SHP77 treated with DMSO at 0.1 percent for 48 hours (cell line): ENCODE measurements at places on chromosomes 6 and 20.
A peak's percentile ranks its signal among the peaks of the same experiment; 100 is the strongest.

DNA sequence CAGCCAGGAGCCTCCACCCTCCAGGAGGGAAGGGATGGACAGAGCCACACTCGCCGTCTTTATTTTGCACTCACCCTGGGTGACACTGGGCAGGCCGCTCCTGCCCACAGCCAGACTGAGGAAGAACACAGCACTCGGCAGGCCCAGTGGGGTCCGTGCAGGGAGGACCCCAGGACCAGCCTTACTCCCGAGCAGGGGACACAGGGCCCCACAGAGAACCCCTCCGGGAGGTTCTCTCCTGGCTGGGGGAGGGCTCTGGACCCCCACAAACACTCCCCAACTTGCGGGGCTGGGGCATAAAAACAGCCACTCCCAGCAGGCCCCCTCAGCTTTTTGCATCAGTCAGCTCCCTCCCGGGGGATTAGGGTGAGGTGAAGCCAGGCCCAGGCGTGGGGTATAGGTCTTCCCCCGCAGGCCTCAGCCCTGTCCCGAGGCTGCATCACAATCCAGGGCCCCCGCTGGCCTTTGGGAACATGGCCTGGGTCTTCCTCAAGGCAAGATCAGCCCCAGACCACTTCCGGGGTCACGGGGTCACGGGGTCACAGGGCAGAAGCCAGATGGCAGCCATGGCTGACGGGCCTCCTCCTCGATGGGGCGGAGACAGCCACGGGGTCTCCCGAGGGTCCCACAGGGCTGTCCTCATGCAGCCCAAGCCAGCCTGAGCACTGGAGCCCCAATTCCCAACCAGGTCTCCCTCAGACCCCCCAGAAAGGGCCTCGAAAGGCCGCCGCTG lies 3.2 kb downstream of the TNFRSF6B start:
- no peak for DNase-seq

GRCh38 chr6:234706-235372 lies 57.4 kb upstream of the DUSP22 start:
- no peak for DNase-seq

DNA sequence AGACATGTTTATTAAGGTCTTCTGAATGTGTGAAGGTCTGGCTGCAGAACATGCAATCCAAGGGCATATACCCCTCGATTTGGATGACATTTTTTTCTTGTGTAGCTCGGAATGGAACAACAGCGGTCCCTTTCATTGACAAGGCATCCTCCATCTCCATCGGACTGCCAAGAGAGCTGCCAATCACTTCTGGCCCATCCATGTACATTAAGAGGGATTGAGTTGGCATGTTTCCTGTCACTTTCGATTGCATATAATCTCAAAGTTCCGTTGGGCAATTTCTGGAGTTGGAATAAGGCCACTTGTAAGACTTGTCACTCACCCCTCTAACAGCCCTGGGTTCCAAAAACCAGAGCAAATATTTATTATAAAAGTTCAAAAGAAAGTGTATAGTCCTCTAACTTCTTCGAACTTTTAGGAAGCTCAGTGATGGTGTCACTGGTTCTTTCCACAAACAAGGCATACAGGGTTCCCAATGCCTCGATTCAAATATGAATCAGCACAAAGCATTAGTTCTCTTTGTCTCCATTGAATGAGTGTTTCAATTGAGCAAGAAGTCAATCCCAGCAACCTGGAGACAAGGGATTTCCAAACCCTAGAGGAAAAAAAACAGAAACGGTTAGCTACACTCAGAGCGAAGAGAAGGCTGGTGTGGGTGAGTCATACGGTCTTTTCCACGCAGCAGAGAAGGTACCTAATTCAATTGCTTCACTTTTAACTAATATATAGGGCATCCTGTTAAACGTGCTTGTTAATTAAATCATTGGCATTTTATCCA lies 10.9 kb downstream of the ZNF217 start:
- DNase-seq: no peak

DNA sequence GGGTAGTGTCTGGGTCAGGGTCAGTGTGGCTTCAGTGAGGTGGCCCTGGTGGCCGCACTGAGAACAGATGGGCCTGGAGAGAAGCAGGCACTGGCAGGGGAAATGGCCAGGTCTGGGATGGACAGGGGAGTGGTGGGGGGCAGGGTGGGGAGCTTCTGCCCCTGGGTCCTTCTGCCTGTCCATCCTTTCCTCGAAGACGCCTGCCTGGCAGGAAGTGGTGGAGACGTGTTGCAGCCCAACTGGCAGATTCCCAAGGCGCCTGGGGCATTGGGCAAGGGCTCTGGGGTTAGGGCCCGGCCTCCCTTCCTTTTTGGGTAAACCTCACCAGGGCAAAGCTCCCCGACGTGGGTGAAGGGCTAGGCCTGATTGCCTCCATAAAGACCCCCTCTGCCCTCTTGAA lies 10.4 kb downstream of the SRC start:
- no peak for DNase-seq

- no peak for DNase-seq
Measured at GRCh38 chr6:110491644-110492317, 15.4 kb upstream of the SLC22A16 start.

DNA sequence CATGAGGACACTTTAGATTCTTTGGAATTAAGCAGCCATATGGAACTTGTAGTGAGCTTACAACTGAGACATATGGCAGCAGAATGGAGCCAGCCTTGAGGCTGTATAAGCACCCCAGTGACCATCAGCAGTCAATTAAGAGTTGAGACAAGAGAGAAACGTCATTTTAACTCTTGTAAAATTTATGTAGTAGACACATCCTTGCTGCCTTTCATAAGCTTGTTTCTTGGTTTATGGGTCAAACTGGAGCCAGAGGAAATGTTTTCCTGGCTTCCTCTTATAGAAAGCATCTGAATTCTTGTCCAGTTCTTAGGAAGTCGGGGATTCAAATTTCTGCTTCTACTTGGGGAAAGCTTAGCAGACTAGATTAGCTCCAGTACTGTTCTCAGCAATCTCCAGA lies 745.1 kb upstream of the MARCKS start:
- no peak for DNase-seq

DNA sequence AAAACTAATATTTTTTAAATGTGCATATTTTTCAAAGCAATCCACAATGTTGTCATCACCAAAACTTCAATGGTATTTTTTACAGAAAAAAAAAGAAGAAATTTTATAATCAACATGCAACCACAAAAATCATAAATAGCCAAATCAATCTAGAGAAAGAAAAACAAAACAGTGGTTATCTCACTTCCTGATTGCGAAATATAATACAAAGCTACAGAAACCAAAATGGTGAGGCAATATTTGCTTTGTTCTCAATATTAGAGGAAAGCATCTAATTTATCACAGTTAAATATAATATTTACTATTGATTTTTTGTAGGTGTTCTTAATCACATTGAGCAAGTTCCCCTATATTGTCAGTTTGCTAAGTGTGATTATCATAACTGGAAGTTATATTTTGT lies 720.7 kb upstream of the ADGRB3 start:
- no peak for DNase-seq

DNA sequence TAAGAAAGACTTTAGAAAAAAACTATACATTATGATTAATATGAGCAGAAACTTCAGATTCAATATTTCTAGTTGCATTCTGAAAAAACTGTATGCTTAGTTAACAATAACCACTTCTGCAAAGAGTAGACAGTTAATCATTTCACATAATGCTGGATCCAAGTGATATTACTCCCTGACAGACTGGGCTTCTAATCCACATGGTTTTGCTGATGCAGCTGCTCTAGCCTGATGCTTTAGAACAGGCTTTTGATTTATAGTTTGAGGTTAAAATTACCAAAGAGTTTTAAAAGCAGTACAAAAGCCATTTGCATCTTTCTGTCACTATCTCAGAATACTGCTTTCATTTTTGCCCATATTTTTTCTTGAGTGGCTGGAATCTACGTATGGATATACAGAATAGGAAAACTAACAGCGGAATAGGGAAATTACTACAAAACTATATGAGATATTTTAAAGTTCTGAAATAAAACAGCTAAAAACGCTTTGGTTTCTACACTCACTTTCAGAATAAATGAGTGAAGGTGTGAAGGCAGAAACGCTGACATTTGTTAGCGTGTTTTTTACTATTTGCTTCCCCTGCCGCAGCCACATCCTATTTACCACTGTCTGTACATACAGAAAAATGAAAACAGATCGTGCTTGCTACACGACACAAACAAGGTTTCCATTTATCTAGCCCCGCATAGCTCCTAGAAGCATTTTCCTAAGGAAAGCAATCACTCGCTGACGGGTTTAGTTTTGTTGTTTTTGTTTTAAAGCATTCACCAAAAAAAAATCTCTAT lies 61.7 kb downstream of the METTL24 start:
- DNase-seq: no peak

GRCh38 chr6:137102851-137103492 lies 58.2 kb upstream of the IL20RA start:
- no peak for DNase-seq

GRCh38 chr6:105121981-105122380 lies 57.8 kb downstream of the POPDC3 start:
- DNase-seq: no peak

DNA sequence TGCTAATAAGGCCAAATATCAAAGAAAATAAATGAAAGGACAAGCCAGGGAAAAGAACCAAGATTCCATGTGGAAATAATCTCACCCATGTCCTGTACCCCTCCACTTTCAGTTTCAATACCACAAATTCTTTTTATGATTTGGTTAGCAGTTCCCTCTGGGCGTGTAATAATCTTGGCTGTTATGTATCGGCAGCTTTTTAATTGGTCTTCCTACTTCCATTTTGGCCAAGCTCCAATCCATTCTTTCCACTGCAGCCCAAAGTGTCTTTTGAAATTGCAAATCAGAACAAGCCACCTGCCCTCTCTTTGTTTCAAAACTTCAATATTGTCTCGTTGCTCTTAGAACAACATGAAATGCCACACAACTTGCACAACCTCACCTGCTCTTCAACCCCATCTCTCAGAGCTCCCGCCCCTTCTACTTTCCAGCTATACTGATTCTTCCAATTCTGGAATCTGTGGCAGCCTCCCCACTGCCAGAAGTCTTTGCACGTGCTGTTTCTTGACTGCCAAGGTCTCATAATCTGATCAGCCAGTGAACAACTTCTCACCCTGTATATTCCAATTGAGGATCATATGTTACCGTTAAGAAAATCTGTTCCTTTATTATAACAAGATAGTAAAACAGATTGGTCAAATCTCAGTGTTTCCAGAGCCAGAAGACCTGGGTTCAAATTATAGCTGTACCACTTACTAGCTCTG lies 354.5 kb downstream of the CBLN4 start:
- DNase-seq: no peak

DNA sequence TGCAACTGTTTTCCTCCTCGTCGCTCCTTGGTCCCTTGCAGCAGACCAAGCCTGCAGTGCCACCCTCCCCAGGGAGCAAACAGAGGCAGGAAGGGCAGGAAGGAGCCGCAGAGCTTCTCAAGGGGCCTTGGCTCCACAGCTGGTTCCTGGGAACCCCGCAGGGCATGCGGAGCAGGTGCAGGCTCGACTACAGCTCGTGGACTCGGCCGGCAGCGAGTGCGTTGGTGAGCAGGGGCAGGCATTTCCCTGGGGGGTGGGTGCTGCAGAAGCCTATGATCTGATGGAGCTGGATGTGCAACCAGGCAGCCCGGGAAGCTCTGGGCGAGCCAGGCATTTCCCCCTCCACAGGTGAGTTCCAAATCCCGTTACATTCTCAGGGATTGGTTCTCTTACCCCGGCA lies 37.1 kb downstream of the FRMD1 start:
- DNase-seq: no peak

DNA sequence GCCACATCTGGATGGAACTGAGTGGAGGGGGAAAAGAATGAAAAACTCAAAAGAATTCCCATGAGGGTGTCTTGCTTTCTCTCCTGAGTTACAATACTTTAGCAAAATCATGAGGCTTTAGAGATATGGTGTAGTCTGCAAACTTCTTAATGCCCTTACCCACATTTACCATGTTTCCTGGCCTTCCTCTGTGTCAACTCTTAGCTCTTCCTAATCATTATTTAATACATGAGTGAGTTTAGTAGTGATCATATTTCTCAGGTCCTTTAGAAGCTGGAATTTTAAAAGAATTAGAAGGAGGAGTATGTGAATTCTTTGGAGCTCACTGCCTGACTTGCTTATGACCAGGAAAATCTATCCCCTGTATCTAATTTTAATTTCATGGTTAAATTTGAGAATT lies 39.0 kb downstream of the STX11 start:
- no peak for DNase-seq

- no peak for DNase-seq
Measured at GRCh38 chr6:12395898-12396297, 105.7 kb downstream of the EDN1 start.

DNA sequence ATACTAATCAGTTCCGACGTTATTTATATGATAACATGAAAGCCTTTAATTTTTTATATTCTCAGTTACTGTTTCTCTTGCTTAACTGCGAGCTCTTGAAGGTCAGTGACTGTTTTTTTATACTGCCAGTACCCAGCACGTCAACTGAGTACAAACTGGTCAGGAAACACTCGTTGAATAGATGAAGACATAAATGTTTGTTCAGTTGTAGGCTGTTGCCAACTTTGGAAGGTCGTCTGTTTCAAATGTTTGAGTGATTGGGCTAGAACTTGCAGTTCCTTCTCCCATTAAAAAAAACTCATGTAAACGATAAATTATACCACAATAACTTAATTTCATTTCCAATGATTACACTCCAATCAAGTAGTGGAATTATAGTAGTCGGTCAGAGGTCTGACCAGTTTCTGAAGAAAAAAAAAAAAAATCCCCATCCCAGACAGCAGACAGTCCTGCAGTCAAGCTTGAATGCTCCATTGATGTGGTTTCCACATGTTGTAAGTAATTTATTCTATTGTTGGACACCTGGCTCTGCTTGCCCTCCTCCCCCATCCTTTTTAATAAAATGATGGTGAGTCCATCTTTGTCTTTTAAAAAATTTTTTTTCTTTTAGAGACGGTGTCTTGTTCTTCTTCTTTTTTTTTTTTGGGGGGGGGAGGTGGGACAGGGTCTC lies 81.1 kb downstream of the SASH1 start:
- DNase-seq: peak; percentile 91

DNA sequence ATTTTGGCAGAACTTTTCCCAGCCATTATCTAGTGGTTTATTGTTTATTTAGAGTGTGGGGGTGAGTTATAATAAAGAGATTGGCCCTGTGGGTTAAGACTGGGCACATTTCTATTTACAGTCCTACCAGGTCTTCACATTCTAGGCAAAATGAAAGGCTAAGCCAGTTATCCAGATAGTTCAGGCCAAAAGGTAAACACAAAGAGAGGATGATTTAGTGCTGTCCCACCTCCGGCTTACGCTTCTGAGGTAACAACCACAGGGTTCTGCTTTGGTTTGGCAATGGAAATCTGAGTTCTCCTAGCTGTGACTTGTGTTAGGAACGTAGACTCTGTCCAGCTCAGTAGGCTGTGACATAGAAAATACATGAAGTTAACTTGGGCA lies 50.3 kb upstream of the PTPRK start:
- DNase-seq: no peak

DNA sequence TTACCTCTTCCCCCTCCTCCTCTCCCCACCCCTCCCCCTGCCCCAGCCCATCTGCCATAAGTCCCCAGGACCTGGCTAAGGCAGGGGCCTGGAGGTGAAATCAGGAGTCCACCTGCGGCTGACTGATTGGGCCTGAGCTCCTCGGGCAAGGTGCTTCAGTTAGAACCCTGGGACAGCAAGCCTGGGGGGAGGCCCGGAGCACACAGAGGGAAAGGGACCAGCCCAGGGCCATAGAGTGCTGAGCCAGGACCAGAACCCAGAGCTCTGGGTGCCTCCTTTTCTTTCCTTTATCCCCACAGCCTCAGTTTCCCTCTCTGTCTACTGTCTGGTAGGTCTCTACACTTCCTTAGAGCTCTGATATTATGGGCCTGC lies 35.7 kb upstream of the VEGFA start:
- DNase-seq: no peak

- DNase-seq: no peak
Measured at GRCh38 chr20:26277339-26277738, 580.7 kb upstream of the ZNF337 start.
